ENCODE measurements at places on chromosomes 3 and 15.

DNA sequence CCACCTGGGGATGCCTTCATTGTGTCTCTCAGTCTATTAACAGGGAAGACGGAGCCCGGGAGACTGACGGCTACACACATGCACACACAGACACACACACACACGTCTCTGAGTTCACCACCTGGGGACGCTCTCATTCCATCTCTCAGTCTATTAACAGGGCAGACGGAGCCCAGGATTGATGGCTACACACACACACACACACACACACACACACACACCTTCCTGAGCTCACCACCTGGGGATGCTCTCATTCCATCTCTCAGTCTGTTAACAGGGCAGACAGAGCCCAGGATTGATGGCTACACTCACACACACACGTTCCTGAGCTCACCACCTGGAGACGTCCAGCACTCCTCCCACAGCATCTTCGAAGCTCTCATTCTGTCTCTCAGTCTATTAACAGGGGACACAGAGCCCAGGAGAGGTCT, 143.9 kb downstream of the OR4M2 start:
- no peak for DNase-seq

DNA sequence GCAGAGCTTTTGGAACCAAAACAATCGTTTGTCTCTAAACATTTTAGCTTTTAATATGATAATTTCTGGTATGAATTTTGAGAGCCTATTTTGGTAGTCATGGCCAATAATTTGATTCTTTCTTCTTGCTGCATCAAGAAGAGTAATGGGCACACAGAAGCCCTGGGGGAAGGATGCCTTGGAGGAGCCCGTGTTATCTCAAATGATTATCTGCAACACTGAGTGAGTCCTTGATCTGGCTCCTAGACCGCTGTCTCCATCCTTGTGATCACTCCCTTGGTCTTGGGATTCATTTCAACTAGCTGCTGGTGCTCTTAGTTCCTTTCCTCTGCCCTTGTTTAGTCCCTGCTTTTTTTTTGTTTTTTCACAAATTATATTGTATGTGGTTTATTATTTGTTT, 77.9 kb upstream of the CCNL1 start:
- no peak for DNase-seq

- no peak for DNase-seq
Observed at GRCh38 chr15:79433276-79433990, 1.3 kb downstream of the MINAR1 start.

DNA sequence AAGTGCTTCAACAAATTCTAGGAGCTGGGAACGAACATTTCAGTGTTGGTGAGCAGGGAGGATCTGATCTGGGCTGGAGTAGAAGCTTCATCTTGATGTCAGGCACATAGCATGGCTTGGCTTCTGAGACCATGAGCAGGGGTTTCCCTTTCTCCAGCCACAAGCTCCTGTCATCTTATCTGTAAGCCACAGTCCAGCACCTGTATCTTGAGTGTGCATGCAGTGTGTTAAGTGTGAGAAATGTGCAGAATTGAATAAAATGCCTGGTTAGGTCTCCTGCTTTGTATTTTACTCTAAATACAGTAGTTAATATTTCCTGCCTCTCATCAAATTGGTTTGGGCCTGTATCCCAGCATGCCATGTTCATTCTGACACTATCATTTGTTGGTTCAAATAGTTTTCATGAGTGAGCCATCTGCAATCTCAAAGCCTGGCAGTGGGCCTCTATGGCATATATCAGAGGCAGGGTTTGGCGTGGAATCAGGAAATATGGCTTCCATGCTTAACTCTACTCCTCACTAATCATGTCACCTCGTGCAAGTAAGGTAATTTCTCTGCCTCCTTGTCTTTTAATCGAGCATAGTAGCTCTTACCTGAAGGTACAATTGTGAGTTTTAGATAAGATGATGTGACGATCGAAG, 43.3 kb downstream of the TLNRD1 start:
- no peak for DNase-seq

- DNase-seq, result no peak
Observed at GRCh38 chr3:61571516-61572336, 10.4 kb downstream of the PTPRG start.

GRCh38 chr3:190701096-190701532, 161.4 kb downstream of the GMNC start:
- no peak for DNase-seq

DNA sequence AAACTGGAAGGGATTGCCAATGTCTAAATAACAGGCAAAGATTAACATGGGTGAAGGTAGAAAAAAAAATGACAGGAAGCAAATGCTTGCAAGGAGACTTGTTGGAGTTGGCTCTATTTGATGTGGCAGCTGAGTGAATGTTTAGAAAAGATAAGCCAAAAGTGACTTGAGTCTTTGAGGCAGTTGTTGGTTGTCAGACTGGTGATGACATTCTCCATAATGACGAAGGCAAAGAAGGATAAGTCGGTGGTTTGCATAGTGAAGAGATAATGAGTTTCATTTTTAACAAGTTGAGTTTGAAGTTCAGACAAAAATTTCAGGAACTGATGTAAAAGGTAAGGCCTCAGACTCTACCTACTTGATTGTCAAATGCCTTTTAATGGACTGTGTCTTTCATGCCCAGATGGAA, 704.1 kb upstream of the SGO1 start:
- DNase-seq, result no peak

Data from stimulated activated CD4-positive, alpha-beta T cell treated with anti-CD3 and anti-CD28 coated beads, Interleukin-2, amount 100 ng/mL, for 24 hours (primary cell).